ENCODE measurements at places on chromosomes 5 and 9. TPM values are rescaled to one million over a fixed set of nuclear protein-coding genes. Genes with fewer than 3 reads are reported as not detected.
A peak's percentile ranks its signal among the peaks of the same experiment; 100 is the strongest.

Gene DENND4C
- 49.4 TPM for total RNA-seq

GRCh38 chr5:79191457-79191856 lies 44.5 kb upstream of the JMY start:
- no peak for DNase-seq
- H3K4me1 ChIP-seq: peaks cover 2% of the 10 kb centered on the region
- H3K4me3 ChIP-seq: no peak overlapping the region
- no peaks in the 10 kb centered on the region for H3K36me3 ChIP-seq
- no peak overlapping the region for H3K27ac ChIP-seq

DNA sequence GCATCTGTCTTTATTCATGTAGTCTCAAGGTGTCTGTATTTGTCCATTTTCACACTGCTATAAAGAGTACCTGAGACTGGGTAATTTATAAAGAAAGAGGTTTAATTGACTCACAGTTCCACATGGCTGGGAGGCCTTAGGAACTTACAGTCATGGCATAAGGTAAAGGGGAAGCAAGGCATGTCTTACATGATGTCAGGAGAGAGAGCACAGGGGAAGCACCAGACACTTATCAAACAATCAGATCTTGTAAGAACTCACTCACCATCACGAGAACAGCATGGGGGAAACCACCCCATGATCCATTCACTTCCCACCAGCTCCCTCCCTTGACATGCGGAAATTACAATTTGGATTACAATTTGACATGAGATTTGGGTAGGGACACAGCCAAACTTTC lies 44.2 kb downstream of the NLN start:
- H3K4me1 ChIP-seq: no peaks in the 10 kb centered on the region
- no peak overlapping the region for H3K4me3 ChIP-seq
- no peaks in the 10 kb centered on the region for H3K27me3 ChIP-seq
- H3K27ac ChIP-seq: no peak overlapping the region
- H3K36me3 ChIP-seq: no peaks in the 10 kb centered on the region

Gene MARCOL
- total RNA-seq: not detected

Gene NR2F1
- not detected for total RNA-seq

DNA sequence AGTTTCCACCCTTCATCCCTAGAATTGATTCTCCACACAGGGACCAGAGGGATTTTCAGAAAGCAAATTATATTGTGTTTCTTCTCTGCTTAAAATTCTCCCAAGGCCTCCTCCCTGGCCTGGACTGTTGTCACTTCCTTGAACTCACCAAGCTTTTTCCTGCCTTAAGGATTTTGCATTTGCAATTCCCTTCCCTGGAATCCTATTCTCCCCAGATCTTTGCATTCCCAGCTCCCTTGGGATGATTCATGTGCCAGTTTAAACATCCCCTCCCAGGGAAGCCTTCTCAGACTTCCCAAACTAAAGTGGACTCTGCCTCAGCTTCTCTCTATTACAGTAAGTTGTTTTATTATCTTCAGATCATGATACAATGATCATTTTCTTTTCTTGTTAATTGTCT lies 35.2 kb upstream of the PDE8B start:
- peaks cover 31% of the 10 kb centered on the region for H3K27me3 ChIP-seq
- no peak overlapping the region for H3K4me3 ChIP-seq
- H3K36me3 ChIP-seq: peaks cover 3% of the 10 kb centered on the region
- no peaks in the 10 kb centered on the region for H3K4me1 ChIP-seq
- no peak overlapping the region for H3K27ac ChIP-seq

- no peak overlapping the region for H3K27ac ChIP-seq
- DNase-seq: no peak
- H3K4me3 ChIP-seq: no peak overlapping the region
Measured at GRCh38 chr9:113471143-113471542, 7.6 kb downstream of the RGS3 start.

- no peaks in the 10 kb centered on the region for H3K36me3 ChIP-seq
- no peaks in the 10 kb centered on the region for H3K27me3 ChIP-seq
- no peak for DNase-seq
- H3K4me1 ChIP-seq: no peaks in the 10 kb centered on the region
- H3K27ac ChIP-seq: no peak overlapping the region
- no peak overlapping the region for H3K4me3 ChIP-seq
Measured at GRCh38 chr5:117888688-117889087, 1099.7 kb downstream of the DTWD2 start.

DNA sequence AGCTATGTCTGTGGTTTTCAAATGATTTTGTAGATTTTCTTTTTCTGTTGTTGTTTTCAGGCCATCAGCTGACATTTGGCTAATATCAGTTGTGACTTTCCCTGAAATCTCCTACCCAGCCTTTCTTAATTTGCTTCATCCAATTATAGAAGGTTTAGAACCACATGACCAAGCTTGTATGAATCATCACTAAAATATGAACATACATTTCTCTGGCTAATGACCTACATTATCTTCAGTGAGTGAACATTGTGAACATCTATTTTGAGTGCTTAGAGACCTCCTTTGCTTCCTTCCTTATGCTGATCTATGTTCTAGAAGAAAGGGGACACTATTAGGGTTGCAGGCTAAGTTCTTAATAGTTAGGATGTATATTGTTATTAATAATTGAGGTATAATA lies 532.5 kb downstream of the RAB3C start:
- no peaks in the 10 kb centered on the region for H3K27me3 ChIP-seq
- H3K36me3 ChIP-seq: peaks cover 2% of the 10 kb centered on the region
- H3K4me3 ChIP-seq: no peak overlapping the region
- no peak overlapping the region for H3K27ac ChIP-seq
- peaks cover 5% of the 10 kb centered on the region for H3K4me1 ChIP-seq
- DNase-seq: no peak

Gene STOM
- 77.9 TPM for total RNA-seq

Gene TEX48
- not detected for total RNA-seq

DNA sequence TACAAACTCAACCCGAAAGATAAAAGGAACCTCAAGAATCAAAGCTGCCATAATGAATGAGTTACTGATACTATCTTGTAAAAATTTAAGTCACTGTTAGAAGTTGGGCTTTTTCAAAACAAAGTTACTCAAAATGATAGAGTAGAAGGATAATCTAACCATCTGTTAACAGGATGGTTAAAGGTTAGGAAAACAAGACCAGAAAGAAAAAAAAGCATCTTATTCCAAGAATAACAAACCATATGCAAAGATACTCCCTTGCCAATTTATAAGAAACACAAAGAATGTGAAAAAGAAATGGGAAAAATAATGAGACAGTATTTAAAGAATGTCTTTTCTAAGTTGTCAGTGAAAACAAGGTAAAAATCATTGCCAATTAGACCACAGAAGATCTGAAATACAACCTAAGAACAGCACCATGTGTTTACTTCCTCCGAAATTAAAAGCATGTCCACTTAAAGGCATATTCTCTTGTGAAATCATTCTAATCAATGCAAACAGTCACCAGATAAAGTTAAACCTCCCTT lies 51.2 kb downstream of the STRBP start:
- DNase-seq: no peak
- peaks cover 15% of the 10 kb centered on the region for H3K4me1 ChIP-seq
- H3K4me3 ChIP-seq: no peak overlapping the region

GRCh38 chr9:87501806-87502205 lies 4.1 kb downstream of the DAPK1 start:
- H3K27me3 ChIP-seq: peaks cover 47% of the 10 kb centered on the region
- no peak overlapping the region for H3K27ac ChIP-seq
- DNase-seq: no peak
- no peak overlapping the region for H3K4me3 ChIP-seq
- H3K36me3 ChIP-seq: peaks cover 7% of the 10 kb centered on the region

Gene CCNO
- not detected for total RNA-seq

Gene CCDC180
- total RNA-seq: 12.0 TPM

DNA sequence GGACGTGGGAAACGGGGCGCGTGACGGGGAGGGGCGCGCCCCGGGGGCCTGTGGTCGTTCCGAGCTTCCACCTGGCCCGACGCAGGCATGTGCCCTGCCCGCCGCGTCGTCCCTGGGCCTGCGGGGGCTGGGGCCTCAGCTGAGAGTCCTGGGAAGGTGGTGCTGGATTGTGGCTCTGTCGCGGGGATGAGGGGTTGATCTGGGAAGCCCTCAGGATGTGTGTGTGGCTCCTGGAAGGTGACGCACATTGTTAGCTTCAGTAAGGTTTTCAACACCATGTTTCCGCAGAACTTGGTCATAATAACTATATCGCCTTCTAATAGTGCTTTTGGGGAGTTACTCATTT lies 589.1 kb downstream of the MTRR start:
- H3K4me3 ChIP-seq: peak overlapping the region; percentile 92
- peaks cover 2% of the 10 kb centered on the region for H3K36me3 ChIP-seq
- no peak overlapping the region for H3K27ac ChIP-seq
- peaks cover 6% of the 10 kb centered on the region for H3K4me1 ChIP-seq

DNA sequence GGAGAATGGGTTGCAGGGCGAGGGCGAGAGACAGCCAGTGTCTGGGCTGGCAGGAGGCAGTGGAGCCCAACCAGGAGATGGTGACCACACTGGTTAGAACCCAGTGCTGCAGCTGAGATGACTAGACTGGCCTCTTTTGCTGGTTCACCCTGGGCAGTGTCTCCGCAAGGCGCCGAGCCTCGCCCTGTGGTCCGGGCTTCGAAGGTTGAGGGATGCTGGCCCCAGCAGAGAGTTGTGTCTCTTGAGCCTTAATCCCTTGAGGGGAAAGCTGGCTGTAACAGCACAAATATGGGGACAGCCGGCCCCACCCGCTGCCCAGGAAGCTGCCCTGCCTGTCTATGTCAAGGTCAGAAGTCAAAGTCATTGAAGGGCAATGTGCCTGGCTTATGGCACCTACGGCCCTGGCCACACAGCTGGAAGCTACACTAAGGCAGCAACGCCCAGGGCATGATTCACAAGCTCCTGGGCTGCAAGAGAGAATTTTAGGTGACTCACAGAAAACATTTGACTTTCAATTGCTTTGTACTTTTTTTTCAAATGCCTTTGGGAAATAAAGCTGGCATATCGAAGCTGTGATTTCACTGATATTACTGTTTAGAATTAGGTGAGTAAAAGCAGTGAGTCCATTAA lies 33.3 kb downstream of the NKX2-5 start:
- H3K36me3 ChIP-seq: peaks cover 4% of the 10 kb centered on the region
- H3K4me1 ChIP-seq: peaks cover 7% of the 10 kb centered on the region
- no peak overlapping the region for H3K4me3 ChIP-seq
- no peak overlapping the region for H3K27ac ChIP-seq
- peaks cover 45% of the 10 kb centered on the region for H3K27me3 ChIP-seq

Gene SMC2
- total RNA-seq: 5.3 TPM

GRCh38 chr5:132496191-132496630 lies 5.6 kb upstream of the IRF1 start:
- DNase-seq: peak; percentile 76
- peak overlapping the region; percentile 94 for H3K4me3 ChIP-seq
- H3K27me3 ChIP-seq: no peaks in the 10 kb centered on the region

- no peak overlapping the region for H3K27ac ChIP-seq
- H3K4me1 ChIP-seq: no peaks in the 10 kb centered on the region
- no peaks in the 10 kb centered on the region for H3K27me3 ChIP-seq
- no peak for DNase-seq
- H3K36me3 ChIP-seq: no peaks in the 10 kb centered on the region
- no peak overlapping the region for H3K4me3 ChIP-seq
Measured at GRCh38 chr9:13939134-13939533, 374.8 kb downstream of the NFIB start.

Gene PCDHGB3
- 0.13 TPM for total RNA-seq

GRCh38 chr5:100899675-100900074 lies 3.4 kb downstream of the ST8SIA4 start:
- DNase-seq: no peak
- H3K4me3 ChIP-seq: peak overlapping the region; percentile 99
- peaks cover 7% of the 10 kb centered on the region for H3K36me3 ChIP-seq
- no peaks in the 10 kb centered on the region for H3K27me3 ChIP-seq
- H3K27ac ChIP-seq: peak overlapping the region; percentile 99

DNA sequence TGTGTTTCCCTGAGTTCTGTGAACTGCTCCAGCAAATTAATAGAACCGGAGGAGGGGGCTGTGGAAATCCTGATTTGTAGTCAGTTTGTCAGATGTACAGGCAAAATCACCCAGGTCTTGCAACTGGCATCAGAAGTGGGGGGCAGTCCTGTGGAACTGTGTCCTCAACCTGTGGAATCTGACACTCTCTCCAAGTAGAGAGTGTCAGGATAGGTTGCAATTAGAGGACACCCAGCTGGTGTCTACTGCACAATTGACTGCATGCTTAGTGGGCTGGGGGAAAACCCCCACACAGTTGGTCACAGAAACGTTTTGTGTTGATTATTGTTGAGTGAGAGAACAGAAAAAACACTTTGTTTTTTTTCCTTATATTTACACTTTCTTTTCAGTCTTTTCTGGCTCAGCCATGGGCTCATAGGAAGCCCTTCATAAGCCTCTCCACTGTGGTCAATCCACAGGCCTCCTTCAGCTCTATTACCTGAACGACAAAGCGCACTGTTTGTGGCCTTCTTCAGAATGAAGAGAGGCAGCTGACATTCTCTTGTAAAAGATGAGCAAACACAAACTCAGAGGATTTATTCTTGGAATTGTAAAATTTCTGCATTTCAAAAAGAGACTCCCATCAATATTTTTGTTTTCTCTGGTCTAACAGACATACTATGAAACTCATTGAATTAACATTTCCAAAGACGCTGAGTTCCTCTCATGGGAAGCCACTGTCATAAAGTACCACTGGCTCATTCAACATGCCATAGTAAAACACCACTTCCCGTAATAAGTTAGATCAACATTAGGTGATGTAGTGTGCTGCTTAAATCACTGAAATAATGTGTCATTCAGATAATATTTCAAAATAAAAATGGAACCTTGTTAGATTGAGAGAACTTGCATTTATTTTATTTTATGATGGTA lies 348.9 kb upstream of the RFX3 start:
- H3K36me3 ChIP-seq: no peaks in the 10 kb centered on the region
- no peak overlapping the region for H3K27ac ChIP-seq
- H3K4me3 ChIP-seq: no peak overlapping the region
- no peaks in the 10 kb centered on the region for H3K27me3 ChIP-seq
- H3K4me1 ChIP-seq: no peaks in the 10 kb centered on the region

DNA sequence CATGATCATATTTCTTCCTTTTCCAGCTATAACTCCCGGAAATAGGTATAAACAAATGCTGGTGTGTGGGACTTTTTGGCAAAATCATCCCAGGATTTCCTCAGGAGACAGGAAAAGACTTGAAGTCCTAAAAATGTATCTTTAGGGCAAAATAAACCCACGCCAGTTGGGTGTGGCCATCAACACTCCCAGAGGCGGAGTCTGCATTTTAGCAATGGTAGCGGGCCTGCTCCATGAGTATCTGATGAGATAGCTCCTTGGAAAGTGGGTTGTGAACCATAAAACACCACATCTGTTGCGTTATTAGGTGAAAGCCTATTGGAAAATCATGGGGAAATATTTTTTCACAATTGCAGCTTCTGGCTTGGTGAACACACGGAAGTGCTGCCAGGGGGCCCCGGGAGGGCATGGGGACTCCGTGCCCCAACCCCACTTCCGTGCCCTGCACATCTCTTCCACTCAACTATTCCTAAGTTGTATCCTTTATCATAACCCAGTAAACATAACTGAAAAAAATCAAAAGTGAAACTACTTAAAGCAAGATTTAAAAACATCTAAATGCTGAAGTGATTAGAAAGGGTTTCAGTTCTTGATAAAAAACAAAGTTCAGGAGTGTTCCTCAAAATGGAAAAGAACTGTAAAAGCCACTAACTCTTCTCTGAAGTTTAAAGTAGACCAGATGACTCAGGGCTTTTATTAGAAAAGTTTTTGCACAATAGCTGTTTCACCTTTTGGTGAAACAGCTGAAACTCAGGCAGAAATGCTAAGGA lies 111.2 kb downstream of the LRRC70 start:
- no peak overlapping the region for H3K4me3 ChIP-seq
- no peak overlapping the region for H3K27ac ChIP-seq
- no peaks in the 10 kb centered on the region for H3K36me3 ChIP-seq
- peaks cover 5% of the 10 kb centered on the region for H3K4me1 ChIP-seq

Data from T-helper 17 cell (primary cell).